Regular cardiac myocyte (primary cell): ENCODE measurements at places on chromosomes 12 and 14. TPM values are rescaled to one million over a fixed set of nuclear protein-coding genes. Genes with fewer than 3 reads are reported as not detected.

SLC8A3 gene
- under 0.01 and 0.56 TPM in 2 replicates for total RNA-seq

CLSTN3 gene
- total RNA-seq: 6.7 and 8.2 TPM in 2 replicates

BATF gene
- 1.2 TPM in 1 of 2 replicates, not detected in the other for total RNA-seq

CYP27B1 gene
- 0.19 and 1.1 TPM in 2 replicates for total RNA-seq

KRT80 gene
- 0.38 and 1.1 TPM in 2 replicates for total RNA-seq

KRT73 gene
- not detected in 2 replicates for total RNA-seq

ITGB7 gene
- 0.19 and 0.56 TPM in 2 replicates for total RNA-seq

TEX22 gene
- total RNA-seq: 0.19 and 0.28 TPM in 2 replicates

APOF gene
- not detected in 2 replicates for total RNA-seq

RTL1 gene
- not detected in 2 replicates for total RNA-seq

PLEKHG7 gene
- total RNA-seq: not detected in 2 replicates

EPYC gene
- total RNA-seq: not detected in 2 replicates

RPL10L gene
- not detected in 2 replicates for total RNA-seq
